ENCODE measurements at places on chromosomes 2 and 18.

DNA sequence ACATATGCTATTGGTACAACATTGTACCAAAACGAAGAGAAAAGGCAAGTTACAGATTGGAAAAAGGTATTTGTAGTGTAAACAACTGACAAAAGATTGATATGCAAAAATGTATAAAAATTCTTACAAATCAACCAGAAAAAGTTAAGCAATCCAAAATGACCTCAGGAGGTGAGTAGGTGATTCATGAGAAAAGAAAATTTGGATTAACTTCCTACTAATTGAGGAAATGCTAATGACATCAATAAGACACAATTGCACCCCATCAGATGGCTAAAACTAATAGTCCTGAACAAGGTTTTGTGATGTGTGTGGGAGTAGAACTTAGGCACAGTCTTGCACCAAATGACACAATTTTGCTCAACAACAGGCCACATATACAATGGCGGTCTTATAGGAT is 129.3 kb downstream of the COPS8 start:
- no peak for DNase-seq

DNA sequence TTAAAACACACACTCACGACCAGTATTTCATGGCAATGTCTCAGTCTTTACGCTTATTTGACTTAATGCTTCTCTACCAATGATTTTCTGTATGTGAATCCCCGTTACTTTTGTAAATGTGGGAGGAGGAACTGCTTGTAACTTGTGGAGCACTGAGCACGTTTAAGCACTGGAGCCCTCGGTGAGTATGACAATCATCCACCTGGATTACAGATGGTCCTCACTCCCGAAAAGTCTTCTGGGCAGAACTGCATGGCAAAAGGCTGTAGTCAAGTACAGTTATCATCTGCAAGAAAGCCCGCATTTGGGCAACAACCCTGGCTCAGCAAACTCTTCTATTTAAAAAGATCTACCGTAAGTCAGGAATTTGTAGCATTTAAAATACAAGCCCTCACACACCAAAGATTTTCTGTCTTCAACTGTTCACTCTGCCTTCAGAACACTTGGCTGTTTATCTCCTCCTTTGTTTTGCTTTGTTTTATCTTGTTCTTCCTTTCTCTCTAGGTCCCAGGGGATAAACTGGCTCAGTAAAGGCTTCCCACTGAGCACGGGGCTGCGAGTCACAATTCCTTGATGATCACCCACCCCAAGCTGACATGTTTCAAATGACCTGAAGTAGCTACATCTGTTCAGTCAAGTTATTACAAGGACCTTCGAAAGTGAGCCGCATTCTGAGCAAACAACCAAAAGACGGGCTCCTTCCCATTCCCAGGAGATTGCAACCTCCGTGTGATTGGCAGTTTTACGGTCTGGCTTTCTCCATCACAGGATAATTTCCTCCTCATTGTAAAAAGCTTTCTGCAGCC is 102.2 kb downstream of the DLGAP1 start:
- no peak for DNase-seq

DNA sequence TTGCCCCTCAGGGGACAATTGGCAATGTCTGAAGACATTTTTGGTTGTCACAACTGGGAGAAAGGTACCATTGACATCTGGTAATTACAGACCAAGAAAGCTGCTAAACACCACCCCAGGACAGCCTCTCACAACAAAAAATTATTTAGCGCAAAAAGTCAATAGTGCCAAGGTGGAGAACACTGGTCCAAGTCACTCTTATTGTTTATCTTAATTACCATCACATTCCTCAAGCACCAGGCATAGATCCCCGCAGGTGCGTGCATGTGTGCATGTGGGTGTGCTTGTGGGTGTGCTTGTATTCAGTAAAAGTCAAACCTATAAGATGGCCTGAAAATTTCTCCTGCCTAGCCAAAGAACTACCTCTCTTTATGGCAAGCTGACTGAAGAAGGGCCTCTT is 74.9 kb upstream of the WDR75 start:
- DNase-seq = no peak

DNA sequence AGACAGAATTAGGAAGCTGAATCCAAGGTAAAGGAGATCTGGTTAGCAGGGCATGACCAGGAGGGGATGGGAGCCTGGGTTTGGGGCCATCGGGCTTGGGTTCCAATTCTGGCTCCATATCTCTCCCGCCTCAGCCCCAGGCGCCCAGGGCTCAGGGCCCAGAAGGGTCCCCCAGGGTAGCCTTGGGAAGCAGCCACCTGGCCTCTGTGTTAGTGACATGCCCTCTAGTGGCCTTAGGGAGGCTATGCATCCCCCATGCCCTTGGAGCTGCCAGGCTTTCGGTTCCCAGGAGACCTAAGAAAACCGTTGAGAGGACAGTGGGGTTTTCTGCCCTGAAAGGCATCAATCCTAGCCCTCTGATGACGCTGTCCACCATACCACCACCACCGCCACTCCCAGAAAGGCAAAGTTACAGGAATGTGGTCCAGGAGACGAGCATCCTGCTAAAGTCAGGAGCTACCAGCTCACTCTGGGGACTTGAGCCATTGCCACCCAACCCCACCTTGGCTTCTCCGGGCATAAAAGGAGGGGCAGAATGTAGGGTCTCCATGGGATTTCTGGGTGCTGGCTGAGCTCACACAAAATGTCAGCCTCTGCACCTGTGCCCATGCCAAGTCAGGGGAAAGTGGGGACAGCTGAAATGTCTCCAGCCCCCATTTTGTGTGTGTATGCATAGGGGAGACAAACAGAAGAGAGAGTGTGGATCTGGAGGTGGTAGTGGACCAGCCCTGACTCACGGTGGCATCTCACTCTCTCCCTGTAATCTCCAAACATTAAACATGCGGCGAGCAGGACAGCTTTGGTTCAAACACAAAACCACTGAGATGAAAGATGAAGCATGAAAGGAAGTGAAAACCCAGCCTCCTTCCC is 56.5 kb downstream of the EMX1 start:
- DNase-seq = no peak

GRCh38 chr2:62653582-62654422 is 51.7 kb upstream of the EHBP1 start:
- no peak for DNase-seq

GRCh38 chr18:63236921-63237846 is 82.4 kb downstream of the BCL2 start:
- DNase-seq = no peak

DNA sequence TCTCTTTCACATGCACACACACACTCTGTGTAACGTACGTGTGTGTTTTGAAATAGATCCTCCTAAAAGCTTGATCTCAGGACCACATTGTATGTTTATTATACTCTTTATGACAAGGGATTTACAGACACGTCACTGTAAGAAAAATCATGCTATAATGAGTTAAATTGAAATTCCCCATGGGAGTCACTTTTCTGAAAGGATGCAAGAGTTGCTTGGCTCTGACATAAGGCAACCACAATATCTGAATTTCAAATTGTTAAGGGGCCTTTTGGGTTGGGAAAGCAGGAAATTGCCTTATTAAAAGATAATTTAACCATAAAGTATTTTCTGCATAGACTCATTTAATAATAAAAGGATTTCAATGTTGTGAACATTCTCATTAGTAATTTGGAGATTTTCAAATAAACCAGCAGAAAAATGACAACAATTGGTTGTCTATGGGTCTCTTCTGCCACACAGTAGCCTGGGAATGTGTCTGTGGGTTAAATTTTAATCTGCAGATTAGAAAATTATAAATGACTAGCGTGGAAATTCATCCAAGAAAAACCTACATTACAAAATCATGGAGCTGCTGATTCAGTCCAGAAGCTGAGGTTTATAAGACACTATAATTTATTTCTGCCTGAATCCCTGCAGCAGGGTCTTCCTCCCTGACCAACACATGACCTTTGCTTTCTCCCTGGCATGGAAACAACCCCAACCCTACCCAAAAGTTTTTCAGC is 75.9 kb upstream of the PID1 start:
- DNase-seq = no peak

DNA sequence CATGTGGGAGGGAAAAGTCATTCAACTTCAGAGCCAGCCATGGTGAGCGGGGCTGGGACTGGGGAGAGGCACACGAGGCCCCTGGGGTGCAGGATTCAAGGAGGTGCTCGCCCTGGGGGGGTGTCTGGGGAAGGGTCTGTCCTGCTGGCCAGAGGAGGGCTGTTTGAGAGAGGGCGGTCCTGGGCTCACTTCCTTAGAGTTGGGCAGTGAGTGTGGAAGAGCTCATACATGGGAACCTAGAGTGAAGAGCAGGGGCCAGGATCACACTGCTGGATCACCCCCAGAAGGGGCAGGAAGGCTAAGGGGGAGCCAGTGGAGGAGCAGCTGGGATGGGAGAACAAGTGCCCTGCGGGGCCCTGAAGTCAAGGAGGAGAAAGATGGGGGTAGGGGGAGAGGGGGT is 6.5 kb downstream of the SH3BP4 start:
- DNase-seq = no peak

- no peak for DNase-seq
Measured at GRCh38 chr2:189327879-189328847, 113.1 kb upstream of the WDR75 start.

Data from liver (tissue), 10 donors.